ENCODE measurements at places on chromosomes 4 and X. TPM values are rescaled to one million over a fixed set of nuclear protein-coding genes. Genes with fewer than 3 reads are reported as not detected.

RPL39 gene
- 1,940 TPM for total RNA-seq

DNA sequence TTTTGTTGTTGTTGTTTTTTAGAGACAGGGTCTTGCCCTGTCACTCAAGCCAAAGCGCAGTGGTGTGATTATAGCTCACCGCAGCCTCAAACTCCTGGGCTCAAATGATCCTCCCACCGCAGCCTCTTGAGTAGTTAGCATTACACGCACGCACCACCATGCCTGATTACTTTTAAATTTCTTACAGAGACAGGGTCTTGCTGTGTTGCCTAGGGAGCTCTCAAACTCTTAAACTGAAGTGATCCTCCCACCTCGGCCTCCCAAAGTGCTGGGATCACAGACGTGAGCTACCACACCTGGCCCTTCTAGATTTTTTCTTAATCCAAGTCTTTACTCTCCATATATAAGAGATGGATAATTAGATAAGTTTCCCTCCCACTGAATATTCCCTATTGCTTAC is 29.2 kb downstream of the FNIP2 start:
- no peaks in the 10 kb centered on the region for H3K27me3 ChIP-seq
- H3K4me1 ChIP-seq: peaks cover 4% of the 10 kb centered on the region
- no peak overlapping the region for H3K27ac ChIP-seq
- H3K4me3 ChIP-seq: no peak overlapping the region
- DNase-seq: no peak

DNA sequence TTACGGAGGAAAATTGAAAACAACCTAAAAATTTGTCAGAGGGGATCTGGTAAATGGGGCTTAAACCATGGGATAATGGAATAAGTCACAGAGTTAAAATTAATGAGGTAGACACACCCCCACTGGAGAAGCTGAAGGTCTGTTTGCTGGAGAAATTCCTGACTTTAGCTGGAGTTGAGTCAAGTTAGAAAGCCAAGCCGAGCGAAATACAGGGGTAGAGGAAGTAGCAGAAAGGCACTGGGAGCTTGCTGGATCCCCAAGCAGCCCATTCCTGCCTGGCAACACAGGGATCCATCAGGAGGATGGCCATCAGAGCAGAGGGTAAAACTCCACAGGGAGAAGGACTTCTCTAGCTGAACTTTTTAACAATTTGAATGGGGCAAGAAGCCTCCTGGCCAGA is 163.8 kb downstream of the ATRX start:
- H3K36me3 ChIP-seq: no peaks in the 10 kb centered on the region
- H3K4me3 ChIP-seq: no peak overlapping the region
- H3K27me3 ChIP-seq: no peaks in the 10 kb centered on the region
- DNase-seq: no peak
- no peak overlapping the region for H3K27ac ChIP-seq

DNA sequence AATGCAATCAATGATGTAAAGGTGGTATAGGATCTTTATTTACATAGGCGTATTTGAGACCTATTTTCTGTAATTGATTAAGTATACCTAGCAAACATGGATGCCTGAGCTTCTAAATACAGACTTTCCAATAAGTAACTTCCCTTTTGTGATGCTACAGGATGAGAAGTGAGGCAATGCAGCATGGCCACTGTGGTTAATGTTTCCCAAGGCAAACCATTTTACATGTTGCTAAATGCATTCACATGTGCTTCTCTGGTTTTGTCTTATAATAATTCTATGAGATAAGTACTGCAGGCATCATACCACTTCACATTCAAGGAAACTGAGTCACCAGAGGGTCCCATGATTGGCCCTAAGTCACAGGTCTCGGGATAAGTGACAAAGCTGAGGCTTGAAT is 35.7 kb upstream of the NKX3-2 start:
- DNase-seq: no peak
- H3K27ac ChIP-seq: no peak overlapping the region
- H3K4me3 ChIP-seq: no peak overlapping the region
- no peaks in the 10 kb centered on the region for H3K27me3 ChIP-seq
- H3K4me1 ChIP-seq: no peaks in the 10 kb centered on the region

PCDH18 gene
- total RNA-seq: 0.17 TPM

- no peaks in the 10 kb centered on the region for H3K4me1 ChIP-seq
- no peaks in the 10 kb centered on the region for H3K36me3 ChIP-seq
Measured at GRCh38 chr4:14958436-14958835, 43.8 kb upstream of the CPEB2 start.

All from HCT116 (cell line).